Stimulated activated naive CD4-positive, alpha-beta T cell treated with Interleukin-2 at 50 U/mL for 16 hours (primary cell): ENCODE measurements at places on chromosomes 1 and 21.
A peak's percentile ranks its signal among the peaks of the same experiment; 100 is the strongest.

- DNase-seq: no peak
These were observed 198.4 kb downstream of the MATN1 start for GRCh38 chr1:30524840-30525617.

DNA sequence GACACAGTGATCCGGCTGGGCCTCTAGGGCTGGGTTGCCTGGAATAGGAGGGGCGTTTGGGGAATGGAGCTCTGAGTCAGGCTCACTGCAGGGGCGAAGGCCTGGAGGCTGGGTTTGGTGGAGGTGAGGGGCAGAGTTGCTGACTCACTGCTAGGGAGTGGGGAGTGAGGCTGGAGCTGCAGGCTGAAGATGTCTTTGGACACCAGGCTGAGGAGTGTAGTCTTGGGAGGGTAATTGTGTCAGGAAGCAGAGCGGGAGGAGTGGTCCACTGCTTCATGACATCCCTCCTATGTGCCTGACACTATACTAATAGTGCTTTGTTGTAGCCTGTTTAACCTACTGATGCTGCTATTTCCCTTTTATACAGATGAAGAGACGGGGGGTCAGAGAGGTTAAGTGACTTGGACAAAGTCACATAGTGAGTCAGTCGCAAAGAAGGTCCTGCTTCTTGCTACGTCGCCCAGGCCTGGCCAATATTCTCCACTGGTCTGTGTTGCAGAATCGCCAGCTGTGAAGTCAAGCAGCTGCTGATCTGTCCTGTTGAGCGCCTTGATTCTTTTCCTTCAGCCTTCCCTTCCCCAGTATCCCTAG is 13.6 kb downstream of the ACTL8 start:
- DNase-seq: no peak

GRCh38 chr21:44792702-44793591 is 8.7 kb downstream of the UBE2G2 start:
- DNase-seq: peak; percentile 21

DNA sequence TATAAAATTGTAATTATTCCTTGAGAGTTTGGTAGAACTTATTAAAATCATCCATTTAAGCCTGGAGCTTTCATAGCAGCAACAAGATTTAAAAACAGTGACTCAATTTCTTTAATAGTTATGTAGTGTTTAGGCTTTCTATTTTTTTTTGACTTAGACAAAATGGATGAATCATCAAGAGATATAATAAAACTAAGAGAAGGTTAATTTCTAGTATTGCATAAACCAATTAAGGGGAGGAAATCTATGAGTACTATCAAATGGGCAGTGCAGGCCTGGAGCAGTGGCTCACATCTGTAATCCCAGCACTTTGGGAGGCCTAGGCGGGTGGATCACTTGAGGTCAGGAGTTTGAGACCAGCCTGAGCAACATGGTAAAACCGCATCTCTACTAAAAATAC is 416.3 kb upstream of the USP24 start:
- DNase-seq: no peak

- no peak for DNase-seq
These were observed 460.5 kb upstream of the ADGRL2 start for GRCh38 chr1:81340239-81340638.
